ENCODE measurements at places on chromosomes 6 and 20.

DNA sequence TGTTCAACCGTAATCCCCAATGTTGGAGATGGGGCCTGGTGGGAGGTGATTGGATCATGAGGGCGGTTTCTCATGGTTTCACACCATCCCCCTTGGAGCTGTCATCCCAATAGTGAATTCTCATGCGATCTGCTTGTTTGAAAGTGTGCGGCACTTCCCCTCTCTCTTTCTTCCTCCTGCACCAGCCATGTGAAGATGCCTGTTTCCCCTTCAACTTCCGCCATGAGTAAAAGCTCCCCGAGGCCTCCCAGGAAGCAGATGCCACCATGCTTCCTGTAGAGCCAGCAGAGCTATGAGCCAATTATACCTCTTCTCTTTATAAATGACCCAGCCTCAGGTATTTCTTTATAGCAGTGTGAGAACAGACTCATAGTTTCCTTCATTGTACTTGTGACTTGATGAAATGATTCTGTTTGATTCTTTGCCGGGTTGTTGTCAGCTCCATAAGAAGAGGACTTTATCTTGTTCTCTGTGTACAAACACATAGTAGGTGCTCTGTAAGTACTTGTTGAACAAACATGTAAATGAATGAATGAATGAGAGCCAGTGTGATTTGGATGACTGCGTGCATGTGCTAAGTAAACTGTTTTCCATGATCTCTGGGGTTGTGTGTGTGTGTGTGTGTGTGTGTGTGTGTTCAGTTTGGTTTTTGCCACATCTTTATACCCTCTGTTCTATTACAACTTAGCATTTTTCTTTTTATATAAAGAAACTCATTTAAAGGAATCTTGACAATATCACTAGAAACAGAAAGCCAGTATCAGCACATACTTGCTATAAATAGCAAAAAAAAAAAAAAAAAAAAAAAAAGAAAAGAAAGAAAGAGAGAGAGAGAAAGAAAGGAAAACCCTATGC, 22.5 kb upstream of the PTGIS start:
- DNase-seq, result no peak

- DNase-seq, result peak; percentile 52
These were observed 72.5 kb downstream of the ATP9A start for GRCh38 chr20:51695574-51696303.

- DNase-seq, result no peak
These were observed 98.5 kb downstream of the INSM1 start for GRCh38 chr20:20466341-20466879.

DNA sequence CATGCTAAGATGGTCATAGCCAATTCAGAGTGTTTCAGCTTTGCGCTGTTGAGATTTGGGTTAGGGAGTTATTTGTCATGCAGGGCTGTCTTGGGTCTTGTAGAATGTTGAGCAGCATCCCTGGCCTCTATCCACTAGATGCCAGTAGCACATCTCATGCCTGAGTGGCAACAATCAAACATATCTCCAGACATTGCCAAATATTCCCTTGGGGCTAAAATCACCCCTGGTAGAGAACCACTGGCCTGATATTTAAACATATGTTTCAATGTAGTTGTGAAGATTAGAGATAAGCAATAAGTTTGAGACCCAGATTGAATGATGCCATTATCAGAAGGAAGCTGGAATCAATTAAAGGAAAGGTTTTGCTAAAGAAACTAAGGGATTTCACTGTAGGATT, 463.3 kb downstream of the DOK5 start:
- no peak for DNase-seq

DNA sequence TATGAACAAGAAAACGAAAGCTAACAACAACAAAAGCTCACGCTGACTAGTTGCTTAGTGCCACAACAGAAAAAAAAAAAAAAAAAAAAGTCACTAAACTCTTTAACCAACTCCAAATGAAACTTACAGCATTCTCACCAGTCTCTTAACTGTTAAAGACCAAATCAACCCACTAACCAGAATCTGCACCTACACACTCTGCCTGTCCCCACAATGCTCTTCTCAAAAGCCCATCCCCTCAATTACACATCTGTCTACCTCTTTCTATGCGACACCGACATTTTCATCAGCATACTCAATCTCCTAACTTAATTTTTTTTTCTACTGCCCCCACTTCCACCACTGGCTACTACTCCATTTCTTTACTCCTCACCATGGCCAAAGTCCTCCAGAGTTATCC, 34.3 kb downstream of the NOL7 start:
- no peak for DNase-seq

DNA sequence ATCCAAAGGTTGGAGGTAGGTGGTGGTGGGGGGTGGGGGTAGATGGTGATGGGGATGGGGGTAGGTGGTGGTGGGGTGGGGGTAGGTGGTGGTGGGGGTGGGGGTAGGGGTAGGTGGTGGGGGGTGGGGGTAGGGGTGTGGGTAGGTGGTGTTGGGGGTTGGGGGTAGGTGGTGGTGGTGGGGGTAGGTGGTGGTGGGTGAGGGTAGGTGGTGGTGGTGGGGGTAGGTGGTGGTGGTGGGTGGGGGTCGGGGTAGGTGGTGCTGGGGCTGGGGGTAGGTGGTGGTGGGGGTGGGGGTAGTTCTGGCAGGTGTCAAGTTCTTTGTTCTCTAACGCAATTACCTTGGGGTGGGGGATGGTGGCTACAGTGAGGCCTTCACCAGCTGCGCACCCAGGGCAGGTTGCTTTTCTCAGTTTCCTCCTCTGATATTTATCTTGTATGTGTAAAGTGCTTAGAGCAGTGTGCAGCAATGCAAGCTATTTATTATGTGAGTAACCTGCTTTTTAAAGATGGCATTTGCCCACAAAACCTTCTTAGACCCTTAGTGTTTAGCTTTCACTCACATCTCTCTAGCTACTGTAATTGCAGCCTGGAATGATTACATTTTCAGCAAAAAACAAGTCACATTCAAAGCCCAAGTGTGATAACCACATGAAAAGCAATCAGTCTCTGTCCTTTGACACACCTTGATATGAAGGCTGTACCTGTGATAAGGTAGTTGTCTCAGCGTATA, 8.2 kb upstream of the CCDC167 start:
- DNase-seq, result no peak

DNA sequence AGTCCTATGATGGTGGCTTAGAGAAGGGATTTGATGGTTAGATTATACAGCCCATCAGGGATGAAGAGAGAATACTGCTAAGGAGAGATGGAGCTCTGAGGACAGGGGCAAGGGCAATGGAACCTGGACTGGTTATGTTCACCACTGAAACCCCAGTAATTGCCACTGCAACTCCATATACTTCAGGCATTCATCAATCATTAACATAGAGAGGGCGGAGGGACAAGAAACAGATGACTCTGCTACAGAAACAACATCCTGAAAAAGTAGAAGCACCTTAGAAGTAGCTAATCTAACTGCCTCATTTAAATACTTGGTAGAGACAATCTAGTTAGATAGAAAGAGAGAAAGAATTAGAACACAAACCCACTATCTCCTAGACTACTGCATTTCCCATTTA, 89.8 kb downstream of the MDN1 start:
- DNase-seq, result peak; percentile 10

DNA sequence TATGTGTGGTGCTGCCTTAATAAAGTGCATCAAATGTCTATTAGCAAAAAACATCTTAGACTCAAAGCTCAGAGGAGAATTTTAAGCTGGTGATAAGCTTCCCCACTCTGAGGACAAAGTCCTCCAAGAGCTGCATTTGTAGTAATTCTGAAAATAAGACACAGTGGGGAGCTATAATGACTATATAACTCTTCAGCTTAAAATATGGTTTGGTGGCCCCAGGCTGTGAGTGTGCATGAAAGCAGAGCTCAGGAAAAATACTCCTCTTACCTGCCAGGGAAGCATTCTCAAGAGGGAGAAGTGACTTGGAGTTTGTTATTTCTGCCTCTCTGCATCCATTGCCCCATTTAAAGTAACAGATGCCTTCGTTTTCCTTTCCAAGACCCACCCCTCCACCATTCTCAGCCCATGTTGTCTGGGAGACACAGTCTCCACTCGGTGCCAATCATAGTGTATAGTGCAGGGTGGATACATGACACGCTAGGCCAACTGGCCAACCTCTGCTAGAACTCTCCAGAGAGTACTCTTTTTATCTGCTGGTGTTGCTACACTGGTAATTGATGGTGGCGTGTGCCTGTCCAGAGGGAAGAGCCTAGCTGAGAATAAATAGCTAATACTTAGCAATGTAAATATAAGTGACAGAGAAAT, 229.2 kb downstream of the PHF3 start:
- DNase-seq, result no peak

- DNase-seq, result peak; percentile 71
These were observed 6.3 kb upstream of the DHX16 start for GRCh38 chr6:30678964-30679726.

GRCh38 chr20:15937179-15937578, 636.1 kb downstream of the KIF16B start:
- no peak for DNase-seq

DNA sequence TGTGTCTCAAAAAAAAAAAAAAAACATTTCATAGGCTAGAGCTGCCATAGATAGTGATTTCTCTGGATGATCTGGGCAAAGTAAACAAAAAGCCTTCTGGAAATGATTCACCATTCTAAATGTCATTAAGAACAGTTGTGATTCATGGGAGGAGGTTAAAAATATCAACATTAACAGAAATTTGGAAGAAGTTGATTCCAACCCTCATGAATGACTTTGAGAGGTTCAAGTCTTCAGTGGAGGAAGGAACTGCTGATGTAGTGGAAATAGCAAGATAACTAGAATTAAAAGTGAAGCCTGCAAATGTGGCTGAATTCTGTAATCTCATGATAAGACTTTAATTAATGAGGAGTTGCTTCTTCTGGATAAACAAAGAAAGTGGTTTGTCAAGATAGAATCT, 26.8 kb upstream of the MMP24 start:
- DNase-seq, result peak; percentile 28

GRCh38 chr6:39494998-39495397, 172.5 kb upstream of the KCNK16 start:
- DNase-seq, result no peak

- DNase-seq, result peak; percentile 19
These were observed 118.8 kb downstream of the COL19A1 start for GRCh38 chr6:69985180-69985579.

- DNase-seq, result no peak
These were observed 1532.7 kb downstream of the HACE1 start for GRCh38 chr6:103326760-103327757.

- no peak for DNase-seq
These were observed 105.0 kb downstream of the TIAM2 start for GRCh38 chr6:155100087-155100486.

- no peak for DNase-seq
These were observed 176.3 kb downstream of the SCP2D1 start for GRCh38 chr20:18989736-18990474.

GRCh38 chr6:19325335-19325789, 511.8 kb upstream of the ID4 start:
- DNase-seq, result no peak

- no peak for DNase-seq
These were observed 4.7 kb upstream of the GTF3C6 start for GRCh38 chr6:110953633-110954303.

DNA sequence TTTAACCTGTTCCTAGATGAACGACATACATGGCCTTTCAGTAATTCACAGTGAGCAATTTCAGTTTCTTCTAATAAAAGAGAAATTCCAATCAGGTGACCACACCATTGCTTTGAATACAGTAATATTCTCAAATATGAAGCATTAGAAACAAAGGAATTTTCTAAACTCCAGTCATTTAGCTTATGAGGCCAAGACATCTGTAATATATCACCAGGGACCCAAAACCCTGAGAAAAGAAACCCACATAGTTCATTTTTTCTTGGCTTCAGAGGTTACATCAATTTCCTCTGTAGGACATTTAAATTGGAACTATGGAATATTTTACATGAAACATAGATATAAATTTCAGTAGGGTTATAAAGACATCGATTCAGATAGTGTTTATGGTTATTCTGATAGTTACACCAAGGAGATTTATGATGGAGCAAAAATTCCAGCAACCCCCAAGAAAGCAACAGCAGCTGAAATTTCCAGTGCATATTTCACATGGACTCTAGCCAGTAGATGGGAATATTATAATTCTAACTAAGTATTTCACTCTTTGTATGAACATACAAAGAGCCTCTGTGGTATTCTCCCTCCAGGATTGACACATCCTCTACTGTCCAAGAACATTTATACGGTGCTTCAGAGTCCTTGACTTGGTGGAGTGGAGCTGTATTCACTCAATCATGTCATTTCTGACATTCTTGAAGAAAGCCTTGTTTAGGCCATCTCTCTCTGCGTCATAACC, 82.9 kb downstream of the ADGRG6 start:
- DNase-seq, result no peak

GRCh38 chr6:33699739-33700138, 11.8 kb downstream of the UQCC2 start:
- no peak for DNase-seq

- peak; percentile 24 for DNase-seq
These were observed 2.0 kb downstream of the PDE10A start for GRCh38 chr6:165660857-165661663.

DNA sequence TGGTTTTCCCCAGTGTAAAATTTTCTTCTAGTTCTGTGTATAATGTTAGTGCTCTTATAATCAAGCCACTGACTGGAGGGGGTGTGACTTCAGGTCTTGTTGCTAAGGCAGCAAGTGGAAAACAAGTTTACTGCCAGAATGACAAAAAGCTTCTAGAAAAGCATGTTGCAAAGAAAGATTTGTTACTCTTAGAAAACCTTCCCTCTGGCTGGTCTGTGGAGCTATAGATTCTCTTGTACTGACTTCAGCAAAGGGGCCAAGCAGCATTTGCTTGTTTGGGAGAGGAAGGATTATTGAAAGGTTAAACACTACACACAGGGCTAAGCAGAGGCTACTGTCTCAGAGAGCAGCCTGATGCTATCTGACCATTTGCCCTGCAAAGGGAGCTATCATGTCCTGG, 288.8 kb downstream of the BTBD9 start:
- DNase-seq, result no peak

GRCh38 chr6:160005861-160006540, 37.1 kb downstream of the IGF2R start:
- DNase-seq, result no peak

DNA sequence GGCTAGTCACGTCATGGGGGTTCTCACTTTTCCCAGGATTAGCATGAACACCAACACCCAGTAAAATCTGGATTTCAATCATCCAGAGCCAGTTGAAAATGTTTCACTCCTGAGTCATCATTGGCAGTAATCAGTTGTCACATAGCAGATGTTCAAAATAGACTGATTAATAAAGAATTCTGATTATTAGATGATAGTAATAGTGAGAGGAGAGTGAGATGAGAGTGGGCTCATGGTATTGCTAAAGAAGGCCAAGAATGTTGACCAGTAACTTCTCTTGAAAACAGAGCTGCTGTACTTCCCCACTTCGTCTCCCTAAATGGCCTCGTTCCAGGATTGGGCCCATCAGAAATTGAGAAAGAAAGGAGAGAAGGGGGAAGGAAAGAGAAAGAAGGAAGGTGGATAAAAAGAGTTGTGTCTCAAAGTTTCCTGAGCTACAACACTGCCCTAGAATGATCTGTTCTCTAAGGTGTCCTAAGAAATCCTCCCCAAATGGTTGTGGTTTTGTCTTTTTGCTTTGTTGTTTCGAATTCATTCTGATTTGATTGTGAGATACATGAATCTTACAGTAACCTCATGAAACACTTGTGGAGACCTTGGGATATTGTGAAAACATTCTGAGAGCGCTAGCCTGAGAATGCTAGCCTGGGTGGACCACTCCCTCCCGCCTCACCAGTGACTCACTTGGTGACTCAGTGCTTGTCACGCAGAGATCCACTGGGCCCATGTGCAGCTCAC, 502.2 kb upstream of the JARID2 start:
- DNase-seq, result peak; percentile 97
